ENCODE measurements at places on chromosomes 4 and X. TPM values are rescaled to one million over a fixed set of nuclear protein-coding genes. Genes with fewer than 3 reads are reported as not detected.

DNA sequence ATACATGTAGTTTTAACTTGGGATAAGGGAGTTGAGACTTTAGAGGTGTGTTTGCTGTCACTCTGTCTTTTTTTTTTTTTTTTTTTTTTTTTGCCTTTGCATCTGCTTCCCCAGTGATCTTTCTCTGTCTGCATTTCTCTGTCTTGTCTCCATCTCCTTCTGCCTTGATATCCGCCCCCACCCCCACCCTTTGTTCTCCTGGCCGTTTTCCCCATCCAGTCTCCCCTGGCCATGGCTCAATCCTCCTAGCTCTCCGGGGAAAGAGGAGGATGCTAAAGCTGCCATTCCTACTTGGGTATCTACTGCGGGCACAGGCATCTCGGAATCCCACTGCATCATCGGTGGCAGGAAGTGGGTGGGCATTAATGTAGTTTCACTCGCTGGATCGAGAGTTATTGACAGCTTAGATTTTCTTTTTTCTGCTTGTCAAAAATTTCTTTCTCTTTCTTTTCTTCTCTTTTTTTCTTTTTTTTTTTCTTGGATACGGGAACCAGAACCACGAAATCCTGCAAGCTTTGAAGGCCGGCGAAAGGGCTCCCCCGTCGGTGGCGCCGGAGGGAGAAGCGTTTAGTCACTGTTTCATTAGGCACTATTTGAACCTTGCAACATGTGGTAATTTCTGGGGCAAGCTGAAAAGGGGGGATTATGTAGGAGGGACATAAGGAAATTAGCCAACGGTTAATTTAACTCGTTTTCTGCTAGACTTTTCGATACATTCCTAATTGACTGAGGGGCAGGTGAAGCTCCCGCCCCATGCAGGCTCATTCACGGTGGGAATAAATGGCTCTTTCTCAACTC lies 8.2 kb downstream of the GSX2 start:
- peaks cover 46% of the 10 kb centered on the region for H3K27me3 ChIP-seq
- H3K4me3 ChIP-seq = peak overlapping the region; percentile 7
- H3K4me1 ChIP-seq = peaks cover 16% of the 10 kb centered on the region

FAAH2 gene
- total RNA-seq = 8.1 TPM

SPATA4 gene
- total RNA-seq = not detected

DNA sequence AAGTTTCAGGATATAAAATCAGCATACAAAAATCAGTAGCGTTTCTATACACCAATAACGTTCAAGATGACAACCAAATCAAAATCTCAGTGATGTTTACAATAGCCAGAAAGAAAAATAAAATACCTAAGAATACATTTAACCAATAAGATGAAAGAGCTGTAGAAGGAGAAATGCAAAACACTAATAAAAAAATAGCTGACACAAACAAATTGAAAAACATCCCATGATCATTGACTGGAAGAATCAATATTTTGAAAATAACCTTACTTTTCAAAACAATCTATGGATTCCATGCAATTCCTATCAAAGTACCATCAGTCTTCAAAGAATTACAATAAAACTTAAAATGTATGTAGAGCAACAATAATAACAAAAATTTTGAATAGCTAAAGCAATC lies 1096.3 kb downstream of the FAT4 start:
- H3K4me1 ChIP-seq = no peaks in the 10 kb centered on the region
- no peak for DNase-seq
- H3K4me3 ChIP-seq = no peak overlapping the region
- H3K27ac ChIP-seq = no peak overlapping the region
- H3K36me3 ChIP-seq = no peaks in the 10 kb centered on the region
